ENCODE measurements at places on chromosomes 3 and 15. TPM values are rescaled to one million over a fixed set of nuclear protein-coding genes. Genes with fewer than 3 reads are reported as not detected.

GRCh38 chr15:76185716-76186115 lies 125.6 kb downstream of the ETFA start:
- H3K27me3 ChIP-seq: no peaks in the 10 kb centered on the region
- DNase-seq: peak; percentile 58
- no peak overlapping the region for H3K4me3 ChIP-seq
- H3K27ac ChIP-seq: no peak overlapping the region
- no peaks in the 10 kb centered on the region for H3K36me3 ChIP-seq

DNA sequence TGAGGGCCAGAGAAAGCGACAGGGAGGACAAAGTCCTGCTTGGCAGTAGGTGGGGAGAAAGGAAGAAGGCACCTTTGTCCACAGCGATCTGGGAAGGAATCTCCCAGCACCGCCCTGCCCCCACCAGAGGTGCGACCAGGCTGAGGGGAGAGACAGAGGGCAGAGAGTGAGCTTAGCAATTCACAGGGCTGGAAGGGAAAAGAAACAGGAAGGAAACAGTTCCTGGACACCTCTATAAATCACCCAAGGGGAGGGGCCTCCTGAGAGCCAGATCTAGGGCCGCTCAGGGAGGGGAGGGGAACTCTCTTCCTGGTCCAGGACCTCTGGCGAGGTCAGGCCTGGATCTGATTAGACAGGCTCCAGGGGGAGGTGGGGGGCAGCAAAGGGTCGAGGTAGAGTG lies 35.4 kb downstream of the RNU5B-1 start:
- H3K4me3 ChIP-seq: no peak overlapping the region
- H3K27ac ChIP-seq: no peak overlapping the region
- no peak for DNase-seq
- no peaks in the 10 kb centered on the region for H3K36me3 ChIP-seq
- no peaks in the 10 kb centered on the region for H3K4me1 ChIP-seq

DNA sequence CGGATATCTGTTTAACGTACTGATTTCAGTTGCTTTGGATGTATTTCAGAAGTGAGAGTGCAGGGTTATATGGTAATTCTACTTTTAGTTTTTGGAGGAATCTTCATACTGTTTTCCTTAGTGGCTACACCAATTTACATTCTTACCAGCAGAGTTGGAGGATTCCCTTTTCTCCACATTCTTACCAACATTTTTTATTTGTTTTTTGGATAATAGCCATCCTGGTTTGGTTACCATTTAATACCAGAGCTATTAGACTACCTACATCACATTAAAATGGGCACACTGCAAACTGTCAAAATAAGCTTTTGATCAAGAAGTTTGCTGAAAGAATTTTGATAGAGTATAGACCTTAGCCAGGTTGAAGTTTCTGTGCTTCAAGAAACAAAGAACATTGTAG lies 217.2 kb upstream of the CFAP20DC start:
- no peak for DNase-seq
- H3K27ac ChIP-seq: no peak overlapping the region
- H3K36me3 ChIP-seq: no peaks in the 10 kb centered on the region
- H3K4me3 ChIP-seq: no peak overlapping the region
- H3K4me1 ChIP-seq: no peaks in the 10 kb centered on the region

DNA sequence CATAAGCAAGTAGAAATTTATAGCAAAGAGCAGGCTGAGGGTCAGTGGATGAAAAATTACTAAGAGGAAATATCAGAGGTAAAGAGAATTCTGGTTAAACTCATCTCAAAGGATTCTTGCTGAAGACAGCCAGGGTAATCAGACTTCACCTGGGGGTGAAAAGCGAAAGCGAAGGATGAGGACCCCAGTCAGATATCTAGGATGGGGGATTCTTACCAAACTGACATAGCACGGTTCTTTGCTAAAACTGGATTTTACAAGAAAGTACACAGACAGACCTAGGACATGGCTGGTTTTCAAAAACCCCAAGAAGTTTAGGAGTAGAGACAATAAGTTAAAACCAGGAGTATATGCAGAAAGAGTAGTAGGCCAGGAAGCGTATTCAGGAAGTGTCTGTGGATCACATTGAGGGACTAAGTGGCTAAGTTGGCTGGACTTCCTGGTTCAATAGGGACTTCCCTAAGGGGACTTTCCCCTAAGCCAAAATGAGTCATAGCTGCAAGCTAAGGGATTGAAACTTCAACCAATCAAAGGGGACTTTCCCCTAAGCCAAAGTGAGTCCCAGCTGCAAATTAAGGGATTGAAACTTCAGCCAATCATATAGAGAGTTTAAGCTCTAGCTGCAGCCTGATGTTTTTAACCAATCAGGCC lies 2.4 kb upstream of the CFAP91 start:
- H3K36me3 ChIP-seq: no peaks in the 10 kb centered on the region
- H3K27me3 ChIP-seq: no peaks in the 10 kb centered on the region
- H3K27ac ChIP-seq: no peak overlapping the region

GRCh38 chr15:82543160-82543559 lies 2.9 kb upstream of the RPS17 start:
- peaks cover 17% of the 10 kb centered on the region for H3K36me3 ChIP-seq
- DNase-seq: no peak
- H3K27ac ChIP-seq: no peak overlapping the region
- H3K4me3 ChIP-seq: no peak overlapping the region
- peaks cover 7% of the 10 kb centered on the region for H3K4me1 ChIP-seq
- 0 out of 2 replicates have a peak, but pooled peaks cover 3% of the 10 kb centered on the region for H3K27me3 ChIP-seq

Gene FBXO40
- total RNA-seq: not detected

Gene FAM107A
- not detected for total RNA-seq
